ENCODE measurements at places on chromosomes 3 and 15.

- DNase-seq = no peak
These were observed 86.4 kb downstream of the TBL1XR1 start for GRCh38 chr3:177110895-177111294.

- peak; percentile 70 for DNase-seq
These were observed 57.1 kb downstream of the FEM1B start for GRCh38 chr15:68334661-68335124.

DNA sequence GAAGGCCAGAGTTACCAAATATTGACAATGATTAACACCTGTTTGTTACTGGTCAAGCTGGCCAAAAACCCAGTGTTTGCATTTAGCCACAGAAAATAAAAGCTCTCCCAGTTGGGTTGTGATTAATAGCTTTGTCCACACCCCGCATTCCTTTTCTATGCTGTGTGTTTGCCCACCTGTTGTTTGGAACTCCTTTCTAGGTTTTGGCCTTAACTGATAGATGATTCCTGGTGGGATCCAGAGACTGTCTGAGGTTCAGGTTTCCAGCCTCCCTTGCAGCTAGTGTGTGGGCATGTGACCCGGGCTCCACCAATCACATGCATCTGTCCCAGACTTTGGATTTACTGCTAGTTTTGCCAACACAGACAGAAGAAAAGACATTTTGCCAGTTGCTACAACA lies 83.8 kb downstream of the PTPRG start:
- no peak for DNase-seq

DNA sequence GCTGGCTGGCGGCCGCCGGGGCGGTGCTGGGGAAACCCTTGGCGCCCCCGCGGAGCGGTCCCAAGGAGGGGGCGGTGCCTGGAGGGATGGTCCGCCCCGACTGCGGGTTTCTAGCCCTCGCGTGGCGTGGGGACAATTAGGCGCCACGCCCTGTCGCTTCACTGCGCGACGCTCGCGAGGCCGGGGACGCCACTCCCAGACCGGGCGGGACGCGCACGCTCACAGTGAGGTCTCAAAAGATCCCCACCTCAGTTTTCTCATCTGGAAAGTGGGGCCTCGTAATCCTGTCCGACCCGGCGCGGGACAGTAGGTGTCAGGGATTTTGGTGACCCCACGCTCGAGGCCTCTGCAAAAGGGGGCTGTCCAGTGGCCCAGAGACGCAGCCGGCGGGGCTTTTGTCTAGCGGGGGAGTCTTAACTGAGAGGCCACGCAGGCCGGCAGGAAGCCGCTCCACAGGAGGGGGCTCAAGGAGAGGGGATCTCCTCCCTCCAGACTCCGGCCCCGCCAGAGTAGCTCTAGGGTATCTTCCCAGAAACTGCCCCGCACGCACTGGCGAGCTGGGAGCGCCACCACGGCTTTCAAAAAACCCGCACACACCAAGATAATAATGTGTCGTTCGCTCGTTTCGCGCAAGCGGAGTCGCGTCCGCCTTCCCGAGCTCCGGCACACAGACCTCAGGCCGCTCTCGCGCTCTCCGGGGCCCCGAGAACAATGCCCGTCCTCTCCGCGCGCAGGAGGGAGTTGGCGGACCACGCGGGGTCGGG lies 710 bp upstream of the CLK3 start:
- peak; percentile 65 for DNase-seq

GRCh38 chr3:69013253-69014021 lies at the start of gene EOGT:
Gene EOGT, minus strand, starts transcription at chr3:69013684. Its CDS starts 3,838 bp downstream, at chr3:69009846.
- peak; percentile 63 for DNase-seq

DNA sequence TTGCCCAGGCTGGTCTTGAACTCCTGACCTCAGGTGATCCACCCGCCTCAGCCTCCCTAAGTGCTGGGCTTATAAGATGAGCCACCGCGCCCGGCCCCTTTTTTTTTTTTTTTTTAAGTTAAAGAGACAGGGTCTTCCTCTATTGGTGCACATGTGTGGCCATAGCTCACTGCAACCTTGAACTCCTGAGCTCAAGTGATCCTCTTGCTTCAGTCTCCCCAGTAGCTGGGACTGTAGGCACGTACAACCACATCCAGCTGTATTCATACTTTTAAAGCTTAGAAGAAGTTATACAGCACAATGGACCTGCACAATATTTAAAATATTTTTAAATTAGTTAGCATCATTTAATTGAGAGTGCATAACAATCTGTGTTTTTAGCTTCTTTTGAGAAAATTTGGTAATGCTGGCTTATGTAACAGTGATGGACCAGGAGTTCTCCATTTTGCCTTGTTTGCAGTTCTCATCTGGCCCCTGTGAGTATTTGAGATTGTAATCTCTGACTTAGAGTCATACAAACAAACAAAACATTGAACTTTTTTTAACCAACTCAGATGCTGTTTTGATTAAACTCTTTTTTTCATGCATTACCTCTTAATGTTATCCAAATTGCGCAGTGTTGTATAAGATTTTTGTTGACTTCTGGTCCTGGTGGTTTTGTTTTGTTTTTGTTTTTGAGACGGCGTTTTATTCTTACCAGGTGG lies 33.0 kb downstream of the CHD2 start:
- no peak for DNase-seq

All from stromal cell of bone marrow (primary cell).